ENCODE measurements at places on chromosomes 6 and 20. TPM values are rescaled to one million over a fixed set of nuclear protein-coding genes. Genes with fewer than 3 reads are reported as not detected.

GRCh38 chr6:34986845-34987246, 97.8 kb downstream of the ANKS1A start:
- no peak overlapping the region for H3K27ac ChIP-seq
- H3K27me3 ChIP-seq: no peaks in the 10 kb centered on the region
- H3K4me3 ChIP-seq: no peak overlapping the region
- H3K36me3 ChIP-seq: no peaks in the 10 kb centered on the region
- peaks cover 11% of the 10 kb centered on the region for H3K4me1 ChIP-seq

DNA sequence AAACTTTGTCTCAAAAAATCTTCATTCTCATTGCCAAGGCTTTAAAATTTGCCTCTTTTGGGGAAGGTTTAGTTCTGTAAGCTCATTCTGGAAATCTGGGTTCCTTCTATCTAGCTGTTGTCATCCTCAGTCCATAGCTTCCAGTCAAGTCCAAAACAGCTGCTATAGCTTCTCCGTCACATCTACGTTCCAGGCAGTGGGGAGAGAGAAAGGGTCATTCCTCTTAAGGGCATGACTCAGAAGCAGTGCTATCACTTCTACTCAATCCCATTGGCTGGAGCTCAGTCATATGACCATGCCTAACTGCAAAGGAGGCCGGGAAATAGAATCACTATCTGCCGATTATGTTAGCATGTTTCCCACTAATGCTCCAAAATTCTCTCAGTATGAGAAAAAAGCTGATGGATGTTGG, 141.4 kb upstream of the PTPN1 start:
- H3K27me3 ChIP-seq: peaks cover 12% of the 10 kb centered on the region
- H3K4me3 ChIP-seq: no peak overlapping the region
- no peak for DNase-seq
- peaks cover 13% of the 10 kb centered on the region for H3K4me1 ChIP-seq
- H3K36me3 ChIP-seq: no peaks in the 10 kb centered on the region

- no peak for DNase-seq
- no peaks in the 10 kb centered on the region for H3K36me3 ChIP-seq
- no peak overlapping the region for H3K27ac ChIP-seq
- H3K4me3 ChIP-seq: no peak overlapping the region
Measured at GRCh38 chr6:105164418-105164817, 15.4 kb downstream of the POPDC3 start.

DNA sequence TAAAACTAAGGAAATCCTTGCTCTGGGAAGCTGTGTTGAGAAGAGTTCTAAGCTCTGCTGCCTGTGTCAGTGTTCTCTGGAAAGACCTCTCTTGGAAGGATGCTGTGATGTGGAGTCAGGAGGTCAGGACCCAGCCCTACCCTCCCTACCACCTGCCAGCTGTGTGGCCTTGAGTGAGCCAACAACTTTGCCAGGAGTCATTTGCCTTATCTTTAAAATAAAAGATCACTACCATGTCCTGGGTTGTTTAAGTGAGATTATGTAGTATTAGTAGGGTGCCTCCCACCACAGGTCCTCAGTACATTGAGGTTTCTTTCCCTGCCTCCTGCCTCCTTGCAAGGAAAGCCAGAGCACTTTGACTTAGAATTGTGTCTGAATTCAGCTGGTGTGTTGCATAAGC, 64.9 kb downstream of the FOXO3 start:
- H3K27me3 ChIP-seq: no peaks in the 10 kb centered on the region
- H3K36me3 ChIP-seq: no peaks in the 10 kb centered on the region
- DNase-seq: no peak
- H3K4me1 ChIP-seq: peaks cover 61% of the 10 kb centered on the region

DNA sequence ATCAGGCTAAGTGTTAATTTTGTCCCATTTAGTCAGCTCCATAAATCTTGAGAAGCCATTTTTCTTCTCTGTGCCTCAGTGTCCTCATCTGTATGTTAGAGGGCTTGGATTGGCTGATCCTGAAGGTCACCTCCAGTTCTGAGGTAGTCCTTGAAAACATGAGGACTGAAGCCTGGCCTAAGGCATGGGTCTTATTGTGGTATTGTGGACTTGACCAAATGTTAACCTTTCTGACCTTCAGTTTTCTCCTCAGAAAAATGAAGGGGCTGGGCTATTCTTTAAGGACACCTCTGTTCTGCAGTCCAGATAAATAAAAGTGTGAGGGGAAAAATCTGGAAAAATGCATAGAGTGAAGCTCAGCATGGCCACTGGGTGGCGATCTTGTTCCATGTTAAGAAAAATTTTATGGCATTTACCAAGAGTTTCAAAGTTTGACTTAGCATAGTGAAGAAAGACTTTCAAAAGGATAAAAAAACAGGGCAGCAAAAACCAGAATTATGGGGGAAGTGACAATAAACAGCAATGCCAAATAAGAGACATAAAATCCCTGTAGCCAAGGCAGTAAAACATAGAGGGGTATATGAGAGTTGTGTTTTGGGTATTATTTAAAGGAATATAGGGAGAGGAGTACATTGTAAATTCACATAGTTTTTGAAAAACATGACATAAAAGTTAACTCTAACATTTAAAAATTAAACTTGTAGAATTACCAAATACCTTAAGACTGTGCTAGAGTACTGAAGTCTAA, 13.2 kb upstream of the TFB1M start:
- peak overlapping the region; percentile 8 for H3K4me3 ChIP-seq
- H3K36me3 ChIP-seq: no peaks in the 10 kb centered on the region
- H3K4me1 ChIP-seq: peaks cover 28% of the 10 kb centered on the region

DNA sequence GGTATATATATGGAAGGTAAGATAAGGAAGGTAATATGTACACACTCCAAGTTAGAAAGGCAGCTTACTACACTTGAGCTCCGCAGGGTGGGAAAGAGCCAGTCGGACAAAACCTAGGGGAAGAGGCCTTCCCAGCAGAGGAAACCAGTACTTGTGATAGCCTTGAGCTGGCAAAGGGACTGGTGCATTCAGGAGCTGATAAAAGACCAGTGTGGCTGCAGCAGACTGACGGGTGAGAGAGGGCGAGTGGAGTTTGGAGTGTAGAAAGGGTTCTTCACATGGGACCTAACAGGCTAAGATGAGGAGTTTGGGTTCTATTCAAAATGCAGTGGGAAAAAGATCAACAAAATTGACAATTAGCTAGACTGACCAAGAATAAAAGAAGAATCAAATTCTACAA, 49.3 kb upstream of the KIF13A start:
- H3K4me1 ChIP-seq: no peaks in the 10 kb centered on the region
- no peak for DNase-seq
- H3K27me3 ChIP-seq: peaks cover 6% of the 10 kb centered on the region
- H3K4me3 ChIP-seq: no peak overlapping the region
- H3K36me3 ChIP-seq: no peaks in the 10 kb centered on the region

- no peak overlapping the region for H3K4me3 ChIP-seq
- no peaks in the 10 kb centered on the region for H3K27me3 ChIP-seq
- no peaks in the 10 kb centered on the region for H3K36me3 ChIP-seq
Measured at GRCh38 chr6:98212468-98212867, 621.9 kb upstream of the POU3F2 start.

GRCh38 chr6:87375315-87375714, 30.7 kb downstream of the C6orf163 start:
- H3K27me3 ChIP-seq: no peaks in the 10 kb centered on the region
- no peak overlapping the region for H3K4me3 ChIP-seq
- H3K4me1 ChIP-seq: peaks cover 5% of the 10 kb centered on the region
- no peak for DNase-seq
- H3K27ac ChIP-seq: no peak overlapping the region
- no peaks in the 10 kb centered on the region for H3K36me3 ChIP-seq

DNA sequence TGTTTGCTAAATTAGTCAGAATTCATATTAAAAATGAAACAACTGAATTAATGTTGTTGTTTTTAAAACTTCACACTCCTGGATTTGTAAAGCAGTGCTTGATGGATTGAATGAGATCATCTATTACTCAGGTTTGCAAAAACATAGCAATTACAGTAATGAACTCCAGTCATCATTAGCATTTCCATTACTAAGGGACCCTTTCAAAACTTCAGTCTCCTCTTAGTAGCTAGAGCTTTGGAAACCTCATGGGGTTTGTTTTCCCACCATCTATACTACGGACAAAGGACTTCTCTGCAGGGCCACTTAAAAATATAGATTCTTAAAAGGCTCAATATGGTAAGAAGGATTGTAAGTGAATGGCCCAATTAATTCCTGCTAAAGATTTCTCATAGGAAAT, 209.9 kb upstream of the PRND start:
- no peak overlapping the region for H3K4me3 ChIP-seq
- no peaks in the 10 kb centered on the region for H3K36me3 ChIP-seq
- peaks cover 30% of the 10 kb centered on the region for H3K27me3 ChIP-seq
- no peak for DNase-seq
- H3K27ac ChIP-seq: no peak overlapping the region

DNA sequence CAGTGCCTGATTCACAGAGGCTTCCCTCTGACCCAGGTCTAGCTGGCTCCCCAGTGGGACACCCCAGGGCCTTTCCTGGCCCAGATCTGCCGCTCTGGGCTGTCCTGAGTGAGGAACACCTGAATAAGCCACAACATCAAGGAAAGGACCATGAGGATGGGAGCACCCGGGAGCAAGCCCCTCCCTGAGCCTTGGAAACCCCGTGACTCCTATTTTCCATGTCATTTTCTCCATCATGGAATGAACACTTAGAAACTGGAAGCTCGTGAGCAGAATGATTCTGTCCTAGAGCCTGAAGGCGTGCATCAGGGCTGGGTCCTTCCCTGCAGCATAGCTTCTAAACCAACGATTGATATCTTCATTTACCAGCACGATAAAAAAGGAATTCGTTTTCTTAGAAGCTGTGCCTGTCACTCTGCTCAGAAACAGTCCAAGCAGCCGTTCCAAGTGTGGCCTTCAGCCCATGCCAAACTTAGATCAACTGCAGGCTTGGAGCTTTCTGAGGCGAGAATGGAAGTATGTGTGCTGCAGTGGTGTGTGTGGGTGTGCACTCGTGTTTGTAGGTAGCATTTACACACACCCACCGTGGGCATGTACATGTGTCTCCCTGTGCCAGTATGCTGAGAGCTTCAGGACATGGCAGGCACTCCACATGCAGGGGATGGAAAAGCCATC, 83.2 kb upstream of the FOXC1 start:
- H3K4me1 ChIP-seq: peaks cover 34% of the 10 kb centered on the region
- H3K36me3 ChIP-seq: peaks cover 1% of the 10 kb centered on the region
- H3K27ac ChIP-seq: peak overlapping the region; percentile 75
- H3K27me3 ChIP-seq: peaks cover 7% of the 10 kb centered on the region

- no peak overlapping the region for H3K4me3 ChIP-seq
- H3K27ac ChIP-seq: no peak overlapping the region
- no peaks in the 10 kb centered on the region for H3K27me3 ChIP-seq
- DNase-seq: no peak
- H3K4me1 ChIP-seq: no peaks in the 10 kb centered on the region
Measured at GRCh38 chr6:124822204-124822613, 140.0 kb upstream of the RNF217 start.

DNA sequence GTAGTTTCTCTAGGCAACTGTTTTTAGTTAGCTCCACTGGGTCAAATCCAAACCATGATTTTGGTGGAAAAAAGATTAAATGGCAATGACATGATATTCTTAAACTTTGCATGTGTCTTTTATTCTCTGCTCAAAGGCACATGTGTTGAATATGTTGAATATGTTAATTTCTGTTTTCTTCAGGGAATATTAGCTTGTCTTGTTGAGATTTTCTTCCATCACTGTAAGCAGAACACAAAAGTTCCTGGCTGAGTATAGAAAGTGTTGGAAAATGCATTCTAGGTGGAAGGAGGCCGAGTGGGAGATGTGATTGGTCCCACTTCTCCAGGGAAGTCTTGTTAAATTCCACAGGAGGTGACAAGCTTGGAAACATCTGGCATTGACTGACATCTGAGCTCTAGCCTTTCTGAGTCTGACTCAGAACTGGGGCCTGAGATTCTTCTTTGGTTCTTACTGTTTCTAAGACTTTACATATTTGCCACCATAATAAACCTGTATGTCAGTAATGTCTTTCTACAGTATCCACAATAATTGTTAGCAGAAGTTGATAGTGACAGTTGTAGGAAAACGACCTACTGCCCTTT, 81.1 kb downstream of the LAMA4 start:
- H3K4me1 ChIP-seq: no peaks in the 10 kb centered on the region
- no peak overlapping the region for H3K27ac ChIP-seq
- peaks cover 60% of the 10 kb centered on the region for H3K27me3 ChIP-seq
- no peak overlapping the region for H3K4me3 ChIP-seq

- H3K4me3 ChIP-seq: no peak overlapping the region
- H3K27me3 ChIP-seq: no peaks in the 10 kb centered on the region
- H3K36me3 ChIP-seq: no peaks in the 10 kb centered on the region
- H3K27ac ChIP-seq: no peak overlapping the region
- H3K4me1 ChIP-seq: no peaks in the 10 kb centered on the region
Measured at GRCh38 chr20:42792052-42792451, 397.7 kb downstream of the PTPRT start.

DNA sequence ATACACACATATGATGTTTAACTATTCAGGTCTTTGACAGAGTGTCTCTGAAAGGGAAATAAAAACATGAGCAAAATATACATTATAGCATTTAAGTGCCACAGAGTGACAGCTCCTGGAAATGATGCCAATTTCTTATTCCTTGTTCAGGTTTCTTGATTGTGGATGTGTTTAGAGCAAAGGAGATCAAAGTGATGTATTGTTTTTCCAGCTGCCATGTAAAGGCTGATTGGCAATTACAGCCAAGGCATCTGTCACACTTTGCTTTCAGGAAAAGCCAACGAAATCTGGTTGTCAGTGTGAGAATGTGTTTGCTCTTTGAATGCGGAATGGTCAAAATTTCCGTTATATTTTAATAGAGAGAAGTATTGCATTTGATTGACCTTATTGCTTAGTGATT, 347.8 kb upstream of the FLRT3 start:
- no peaks in the 10 kb centered on the region for H3K4me1 ChIP-seq
- H3K27me3 ChIP-seq: no peaks in the 10 kb centered on the region
- H3K27ac ChIP-seq: no peak overlapping the region

GRCh38 chr6:75600768-75601167, 912 bp upstream of the SENP6 start:
- no peak for DNase-seq
- peak overlapping the region; percentile 98 for H3K4me3 ChIP-seq
- H3K4me1 ChIP-seq: peaks cover 58% of the 10 kb centered on the region

GRCh38 chr6:170146640-170147039, 144.2 kb downstream of the DLL1 start:
- H3K4me1 ChIP-seq: peaks cover 45% of the 10 kb centered on the region
- H3K4me3 ChIP-seq: peak overlapping the region; percentile 80
- peaks cover 11% of the 10 kb centered on the region for H3K27me3 ChIP-seq
- DNase-seq: no peak
- H3K27ac ChIP-seq: peak overlapping the region; percentile 52
- peaks cover 12% of the 10 kb centered on the region for H3K36me3 ChIP-seq

DNA sequence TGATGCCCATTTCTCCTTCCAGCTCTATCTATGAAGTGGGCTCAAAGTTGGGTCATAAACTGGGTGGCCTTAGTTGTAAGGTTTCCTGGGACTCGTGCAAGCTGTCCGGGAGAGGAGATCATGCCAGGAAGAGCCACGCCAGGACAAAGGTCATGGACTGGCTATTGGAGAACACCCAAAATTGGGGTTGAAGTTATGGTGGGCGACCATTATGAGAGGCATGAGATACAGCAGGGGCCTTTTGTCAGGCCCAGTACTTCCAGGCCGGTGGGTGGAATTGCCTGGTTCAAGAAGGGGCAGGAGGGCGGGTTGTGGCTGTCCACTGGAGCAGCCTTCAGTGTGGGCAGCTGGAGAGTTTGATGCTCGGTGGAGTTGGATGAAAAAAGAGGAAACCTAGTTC, 225.1 kb upstream of the SSTR4 start:
- H3K4me3 ChIP-seq: no peak overlapping the region
- H3K27me3 ChIP-seq: no peaks in the 10 kb centered on the region
- no peaks in the 10 kb centered on the region for H3K36me3 ChIP-seq
- no peak for DNase-seq
- H3K27ac ChIP-seq: no peak overlapping the region

Gene RSPO3
- total RNA-seq: not detected

Gene LHFPL5
- not detected for total RNA-seq

Gene TLDC2
- total RNA-seq: not detected

Gene LRP11
- total RNA-seq: 10.6 TPM

Gene CTAGE9
- not detected for total RNA-seq

Gene NCR2
- total RNA-seq: not detected

Gene PMEPA1
- 4.3 TPM for total RNA-seq

Gene SIGLEC1
- total RNA-seq: not detected
